ENCODE measurements at places on chromosomes 6 and 20. TPM values are rescaled to one million over a fixed set of nuclear protein-coding genes. Genes with fewer than 3 reads are reported as not detected.

Gene MMP24
- 1.8 TPM for polyA plus RNA-seq

GRCh38 chr6:29629571-29629970, 3.4 kb downstream of the GABBR1 start:
- DNase-seq, result no peak

Gene RSPO3
- polyA plus RNA-seq, result 18.7 TPM

- no peak for DNase-seq
These were observed 327.3 kb downstream of the THBS2 start for GRCh38 chr6:168926306-168926705.

- DNase-seq, result peak; percentile 79
These were observed 14.3 kb downstream of the PSMB9 start for GRCh38 chr6:32868257-32868788.

Gene LKAAEAR1
- polyA plus RNA-seq, result 0.22 TPM

DNA sequence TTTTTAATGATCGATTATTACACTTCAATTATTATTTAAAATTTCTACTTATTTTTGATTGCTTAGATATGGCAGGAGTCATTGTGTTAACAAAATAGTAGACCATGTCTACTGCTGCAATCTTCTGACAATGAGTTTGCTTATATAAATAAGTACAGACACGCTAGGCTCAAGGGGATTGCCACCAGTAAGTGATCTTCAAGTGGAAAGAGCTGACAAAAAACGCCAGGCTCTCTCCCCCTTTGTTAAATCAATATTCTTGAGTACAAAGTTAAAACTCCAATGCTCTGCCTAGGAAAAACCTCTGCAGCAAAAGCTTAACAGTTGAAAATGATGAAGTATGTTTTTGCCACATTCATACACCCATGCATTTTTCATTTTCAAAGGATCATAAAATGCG, 738.1 kb downstream of the HDGFL1 start:
- no peak for DNase-seq

Measured in right renal pelvis (tissue), 4 donors.